ENCODE measurements at places on chromosomes 4 and X.

DNA sequence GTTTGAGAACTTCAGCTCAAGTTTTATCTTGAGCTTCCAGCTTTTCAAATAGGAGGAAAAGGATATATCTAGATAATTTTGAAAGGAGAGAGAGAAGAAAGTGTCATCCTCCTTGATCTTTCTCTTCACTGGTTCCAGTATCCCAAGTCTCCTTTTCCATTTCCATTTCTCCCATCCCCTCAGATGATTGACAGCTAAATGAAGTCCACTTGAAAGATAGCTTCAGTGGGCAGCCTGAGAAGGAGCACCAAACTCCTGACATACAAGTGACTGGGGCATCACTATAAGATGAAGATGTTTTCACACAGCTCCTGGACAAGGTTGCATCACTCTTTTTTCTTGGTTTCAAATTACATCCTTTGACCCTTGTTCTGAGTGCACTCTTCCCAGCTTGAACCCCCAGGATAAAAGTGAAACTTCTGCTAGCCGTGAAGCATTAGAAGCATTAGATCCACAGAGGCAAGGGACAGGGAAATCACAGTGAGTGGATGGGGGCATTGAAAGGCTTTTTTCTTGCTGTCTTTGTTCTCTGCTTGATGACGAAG lies 17.5 kb upstream of the MAGEA10 start:
- DNase-seq, result no peak

DNA sequence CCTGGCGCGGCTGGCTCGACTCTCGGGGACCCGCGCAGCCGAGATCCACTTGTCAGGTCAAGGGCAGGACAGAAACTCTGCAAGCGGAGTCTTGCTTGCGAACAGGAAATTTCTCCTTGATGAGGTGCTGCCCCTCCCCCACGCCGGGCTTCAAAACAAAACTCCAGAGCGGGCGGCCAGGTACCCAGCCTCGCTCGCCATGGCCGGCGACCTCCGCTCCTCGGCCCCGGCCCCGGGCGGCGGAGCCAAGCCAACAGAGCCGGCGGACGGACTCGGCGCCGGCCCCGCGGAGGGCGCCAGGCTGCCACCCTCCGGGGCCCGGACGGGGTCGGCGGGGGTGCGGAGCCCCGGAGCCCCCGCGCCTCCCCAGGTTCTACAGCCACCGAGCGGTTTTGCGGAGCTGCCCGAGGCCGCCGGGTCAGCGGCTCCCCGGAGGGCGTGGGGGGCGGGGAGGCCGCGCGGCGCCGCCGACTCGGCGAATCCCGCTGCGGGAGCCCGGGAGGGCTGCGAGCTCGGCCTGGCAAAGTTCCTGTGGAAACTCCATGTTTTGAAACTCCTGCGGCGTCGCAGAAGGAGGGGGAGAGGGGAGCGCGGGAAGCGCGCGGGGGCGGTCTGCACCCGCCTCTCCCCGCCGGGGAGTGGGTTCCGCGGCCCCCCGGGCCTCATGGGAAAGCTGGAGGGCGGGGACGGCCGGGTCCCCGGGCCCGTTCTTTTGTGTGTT lies 11.7 kb upstream of the BCOR start:
- no peak for DNase-seq

DNA sequence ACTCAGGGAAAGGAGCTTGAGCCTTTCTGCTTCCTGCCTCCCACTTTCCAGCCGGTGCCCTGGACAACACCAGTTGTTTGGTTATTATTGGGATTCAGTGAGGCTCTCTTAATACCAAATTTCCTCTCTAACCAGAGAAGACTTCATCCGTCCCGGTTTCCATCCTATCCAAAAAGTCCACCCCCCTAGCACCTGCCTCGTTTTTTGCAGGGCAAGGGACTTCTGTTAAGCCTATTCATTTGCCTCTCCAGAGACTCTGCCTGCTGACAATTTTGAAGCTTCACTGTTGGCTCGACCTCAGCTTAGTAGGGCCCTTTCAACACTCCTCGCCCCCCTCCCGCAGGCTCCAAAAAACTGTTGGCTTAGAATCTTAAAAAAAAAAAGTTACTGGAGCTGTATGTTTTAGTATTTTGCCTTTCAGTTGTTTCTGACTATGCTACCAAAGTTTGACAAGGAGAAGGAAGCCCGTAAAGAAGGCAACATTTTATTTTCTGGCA lies 779 bp upstream of the PRSS12 start:
- DNase-seq, result no peak

DNA sequence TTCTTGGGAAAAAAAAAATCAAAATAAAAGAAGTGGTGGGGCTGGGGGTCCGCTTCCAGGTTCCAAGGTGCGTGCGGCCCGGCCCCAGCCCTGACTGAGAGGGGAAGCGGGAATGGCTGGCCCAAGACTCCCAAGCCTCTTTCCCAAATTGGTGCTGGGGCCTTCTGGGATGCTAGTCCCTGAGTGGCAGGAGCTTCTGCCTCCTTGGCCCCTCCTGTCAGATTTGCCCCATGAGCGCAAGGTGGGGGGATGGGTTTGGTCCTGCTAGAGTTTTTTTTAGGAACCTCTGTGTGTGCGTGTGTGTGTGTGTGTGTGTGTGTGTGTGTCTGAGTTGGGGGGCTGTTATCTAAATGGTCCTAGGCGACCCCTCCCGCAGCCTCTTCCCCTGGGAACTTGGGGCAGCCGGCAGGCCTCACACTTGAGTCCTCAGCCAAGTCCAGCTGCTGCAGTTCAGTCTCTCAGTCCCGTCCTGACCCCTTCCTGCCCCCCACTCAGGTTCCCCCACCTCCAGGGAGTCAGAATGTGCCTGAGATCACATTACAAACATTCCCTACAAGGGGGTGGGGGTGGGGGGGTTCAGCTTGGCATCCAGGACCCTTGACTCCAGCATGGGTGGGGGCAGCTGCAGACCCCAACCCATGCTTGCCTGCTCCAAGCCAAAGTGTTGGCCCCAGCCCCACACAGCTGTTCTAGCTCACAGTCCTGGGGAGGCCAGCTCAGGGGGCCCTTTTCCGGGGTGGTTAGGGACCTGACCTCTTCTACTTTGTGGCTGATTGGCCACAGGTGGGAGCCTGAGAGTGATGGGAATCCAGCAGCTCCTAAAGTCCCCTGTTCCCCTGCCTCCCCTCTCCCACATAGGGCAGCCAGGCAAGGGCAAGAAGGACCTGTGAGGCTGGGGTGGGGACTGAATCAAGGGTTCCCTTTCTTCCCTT lies 4.0 kb downstream of the EFNB1 start:
- no peak for DNase-seq

DNA sequence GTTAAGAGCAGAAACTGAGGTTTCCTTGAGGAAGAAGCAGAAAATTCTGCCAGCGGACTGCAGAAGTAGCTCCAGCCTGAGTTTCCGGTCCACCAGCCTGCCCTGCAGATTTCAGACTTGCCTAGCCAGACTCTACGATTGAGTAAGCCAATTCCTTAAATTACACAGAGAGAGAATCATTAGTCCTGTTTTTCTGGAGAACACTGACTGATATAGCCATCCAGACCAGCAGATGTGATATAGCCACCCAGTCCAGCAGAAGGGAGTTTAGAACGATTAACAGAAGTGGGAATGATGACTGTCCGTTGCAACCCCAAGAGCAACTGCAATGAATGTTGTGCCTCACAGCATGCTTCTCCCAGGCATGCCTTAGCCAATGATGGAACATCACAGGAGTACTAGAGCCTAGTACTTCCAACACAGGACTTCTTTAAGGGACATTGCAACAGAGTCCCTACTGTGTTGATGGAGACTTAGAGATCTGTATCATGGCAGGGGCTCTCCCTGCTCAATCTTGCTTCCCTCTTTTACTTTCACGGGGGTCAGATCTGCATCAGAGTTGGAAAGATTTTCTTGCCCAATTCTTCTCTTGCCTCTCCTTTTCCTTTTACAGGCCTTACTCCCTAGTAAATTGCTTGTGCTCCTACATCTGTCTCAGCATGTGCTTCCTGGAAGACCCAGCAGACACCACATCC lies 264.6 kb upstream of the CLNK start:
- no peak for DNase-seq

DNA sequence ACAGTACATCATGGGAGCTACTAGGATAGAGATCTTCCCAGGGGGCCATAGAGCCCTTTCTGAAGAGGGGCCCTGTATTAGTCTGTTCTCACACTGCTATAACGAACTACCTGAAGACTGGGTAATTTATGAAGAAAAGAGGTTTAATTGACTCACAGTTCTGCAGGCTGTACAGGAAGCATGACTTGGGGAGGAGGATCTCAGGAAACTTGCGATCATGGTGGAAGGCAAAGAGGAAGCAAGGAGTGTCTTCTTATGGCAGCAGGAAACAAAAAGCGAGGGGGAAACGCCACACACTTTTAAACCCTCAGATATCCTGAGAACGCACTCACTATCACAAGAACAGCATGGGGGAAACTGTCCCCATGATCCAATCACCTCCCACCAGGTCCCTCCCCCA lies 4.2 kb upstream of the SLC9A6 start:
- no peak for DNase-seq

GRCh38 chrX:20529301-20529700 lies 262.6 kb upstream of the RPS6KA3 start:
- no peak for DNase-seq

DNA sequence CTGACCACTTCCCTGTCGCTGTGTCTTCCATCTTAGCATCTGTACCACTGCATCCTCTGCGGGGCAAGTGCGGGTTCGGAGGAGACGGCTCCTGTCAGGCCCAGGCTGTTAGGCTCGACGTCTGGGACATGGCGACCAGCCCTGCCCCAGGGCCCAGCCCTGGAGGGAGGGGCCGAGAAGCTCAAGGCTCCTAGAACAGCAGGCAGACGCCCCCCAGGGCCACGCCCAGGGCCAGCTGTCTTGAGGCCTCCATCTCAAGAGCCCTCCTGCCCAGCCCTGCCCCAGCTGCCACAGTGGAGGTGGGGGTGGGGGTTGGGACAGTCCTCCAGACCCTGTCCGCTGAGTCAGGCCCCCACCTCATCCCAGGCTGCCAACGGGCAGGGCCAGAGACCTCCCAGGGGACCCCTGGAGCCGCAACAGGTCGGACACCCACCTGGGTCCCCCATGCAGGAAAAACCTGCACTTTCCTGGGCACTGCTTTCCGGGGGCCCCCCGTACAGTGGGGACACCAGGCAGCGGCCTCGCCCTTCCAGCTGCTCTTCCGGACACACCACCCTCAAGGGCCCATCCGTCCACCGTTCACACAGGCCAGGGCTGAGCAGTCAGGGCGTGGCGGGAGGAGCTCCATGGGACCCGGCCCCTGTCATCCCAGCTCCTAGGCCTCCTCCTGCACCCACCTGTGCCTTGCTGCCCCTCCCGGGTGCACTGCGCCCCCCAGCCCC lies 83.1 kb downstream of the FAM53A start:
- DNase-seq, result no peak

- DNase-seq, result no peak
These were observed 544.7 kb downstream of the SPRY1 start for GRCh38 chr4:123941306-123941705.

GRCh38 chrX:78957049-78957767 lies 12.0 kb downstream of the P2RY10 start:
- DNase-seq, result no peak

- no peak for DNase-seq
These were observed 43.7 kb upstream of the UGT2A3 start for GRCh38 chr4:68995292-68995691.

DNA sequence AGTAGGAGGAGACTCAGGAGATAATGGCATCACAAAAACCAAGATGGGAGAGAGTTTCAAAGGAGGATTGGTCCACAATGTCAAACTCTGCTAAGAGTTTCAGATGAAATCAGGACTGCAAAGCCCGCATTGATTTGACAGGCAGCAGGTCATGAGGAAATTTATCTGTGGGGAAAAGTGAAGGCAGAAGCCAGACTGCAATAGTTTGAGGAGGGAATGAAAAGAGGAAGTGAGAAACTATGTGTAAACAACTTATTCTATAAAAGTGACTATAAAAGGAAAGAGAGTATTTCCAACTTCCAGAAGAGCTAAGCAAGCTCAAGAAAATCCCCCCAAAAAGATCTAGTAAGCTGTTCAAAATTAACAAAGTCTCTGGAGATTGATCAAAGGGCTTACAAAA lies 66.3 kb upstream of the DGKK start:
- DNase-seq, result no peak

DNA sequence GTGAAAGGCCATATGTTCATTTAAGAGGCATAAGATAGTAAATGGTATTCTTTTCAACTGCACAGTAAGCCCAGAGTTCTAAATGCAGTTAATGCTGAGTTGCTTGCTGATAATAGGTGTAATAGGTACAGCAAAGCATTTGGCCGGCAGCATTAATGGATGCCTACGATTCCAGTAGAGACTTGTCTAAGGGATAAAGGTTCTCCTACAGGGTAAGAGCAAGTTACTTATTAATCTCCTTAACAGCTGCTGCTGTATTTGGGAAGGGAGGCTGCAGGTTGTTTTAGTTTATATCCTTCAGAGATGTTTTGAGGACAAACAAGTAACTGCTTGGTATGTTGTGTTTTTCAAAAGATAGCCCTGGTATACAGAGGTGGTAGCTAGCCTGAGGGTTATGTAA lies 16.8 kb downstream of the TSPAN7 start:
- DNase-seq, result no peak

DNA sequence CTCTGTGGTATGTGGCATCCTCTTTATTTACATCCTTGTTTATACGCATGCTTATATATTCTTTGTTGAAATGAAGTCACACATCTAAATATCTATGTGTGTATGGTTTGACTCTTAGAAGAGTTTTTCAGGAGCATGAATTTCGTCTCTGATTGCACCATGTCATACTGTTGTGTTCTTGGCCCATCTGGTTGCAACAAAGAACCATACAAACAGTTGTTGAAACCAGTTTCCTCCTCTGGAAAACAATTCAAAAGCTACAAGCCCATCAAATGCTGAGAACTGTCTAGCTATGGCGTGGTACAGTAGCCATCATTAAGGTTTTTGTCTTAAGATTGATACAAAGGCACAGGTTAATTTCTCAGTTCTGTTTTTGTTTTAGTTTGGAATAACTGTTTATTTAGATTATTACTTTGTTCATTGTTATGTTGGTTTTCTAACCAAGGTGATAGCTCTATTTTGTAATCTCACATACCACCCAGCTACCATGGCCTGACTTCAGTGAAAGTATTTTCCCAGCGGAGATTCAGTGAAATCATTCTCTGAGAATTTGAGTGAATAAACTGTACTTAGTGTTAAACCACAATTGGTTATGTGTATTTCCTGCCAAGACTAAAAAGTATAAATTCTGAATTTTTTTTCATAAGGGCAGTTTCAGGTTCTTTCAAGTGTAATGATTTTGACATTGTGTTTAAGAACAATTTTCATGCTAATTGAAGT lies 91.0 kb downstream of the ARHGAP24 start:
- DNase-seq, result no peak

DNA sequence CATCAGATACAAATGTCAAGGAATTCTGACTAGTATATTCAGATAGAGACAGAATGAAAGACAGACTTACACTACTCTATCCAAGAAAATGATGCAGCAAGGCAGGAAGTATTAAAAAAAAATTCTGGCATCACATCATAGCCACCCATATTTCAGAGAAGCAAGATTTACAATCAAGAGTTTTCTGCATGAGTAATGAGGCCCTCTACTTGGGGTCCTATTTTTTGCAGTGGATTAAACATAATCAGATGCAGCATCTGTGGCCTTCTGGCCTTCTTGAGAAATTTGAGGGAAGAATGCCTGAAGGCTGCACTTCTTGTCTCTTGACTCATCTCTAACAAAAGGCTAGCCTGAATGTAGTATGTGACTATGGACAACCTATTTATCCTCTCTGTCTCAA lies 48.2 kb upstream of the SLIT2 start:
- DNase-seq, result no peak

All from NCI-H187 (cell line).